Skin of body (tissue), 3 donors: ENCODE measurements at places on chromosomes 7 and 10. TPM values are rescaled to one million over a fixed set of nuclear protein-coding genes. Genes with fewer than 3 reads are reported as not detected.

DNA sequence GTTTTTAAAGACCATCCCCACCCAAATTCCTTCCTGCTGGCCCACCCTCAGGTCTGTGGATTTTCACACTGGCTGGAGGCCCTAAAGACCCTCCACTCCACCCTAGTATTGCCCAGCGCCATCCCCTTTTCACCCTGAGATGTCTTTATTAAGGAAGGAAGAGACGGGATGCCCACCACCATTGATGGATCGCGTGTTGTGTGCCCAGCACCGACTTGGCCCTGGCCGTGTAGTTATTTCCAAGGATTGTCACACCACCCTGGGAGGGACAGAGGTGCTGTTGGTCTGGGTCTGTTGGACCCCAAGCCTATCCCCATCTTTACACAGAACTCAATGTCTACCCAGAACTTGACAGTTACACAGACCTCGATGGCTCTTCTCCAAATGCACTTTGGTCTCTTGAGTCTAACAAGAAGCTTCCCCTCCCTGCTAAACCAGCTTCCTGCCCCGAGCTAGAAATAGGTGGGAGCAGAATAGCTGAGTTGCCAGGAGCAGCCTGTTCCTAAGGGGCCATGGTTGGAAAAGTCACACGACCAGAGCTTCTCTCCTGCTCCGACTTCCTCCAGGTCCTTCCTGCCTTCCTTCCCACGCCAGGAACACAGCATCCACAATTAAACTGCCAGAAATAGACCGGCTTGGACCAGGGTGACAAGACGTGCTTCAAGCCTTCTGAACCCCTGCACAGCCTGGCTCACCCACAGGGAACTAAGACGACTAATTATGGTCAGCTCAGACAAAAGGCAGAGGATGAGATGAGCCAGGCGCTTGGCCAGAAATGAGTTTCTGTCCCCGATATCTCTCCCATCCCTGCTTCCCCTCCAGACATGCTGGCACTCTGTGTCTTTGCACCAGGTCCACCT, 139.5 kb upstream of the CHST15 start:
- no peak for DNase-seq

- no peak for DNase-seq
These were observed 105.7 kb downstream of the ELAPOR2 start for GRCh38 chr7:86953653-86954336.

- no peak for DNase-seq
These were observed 530.1 kb downstream of the ANKRD7 start for GRCh38 chr7:118754608-118755007.

Gene CADPS2
- total RNA-seq = 8.3 TPM

Gene SDK1
- total RNA-seq = 7.5 TPM

Gene NCF1
- total RNA-seq = 2.7 TPM
